Naive thymus-derived CD4-positive, alpha-beta T cell (primary cell): ENCODE measurements at places on chromosomes 6 and 20.

DNA sequence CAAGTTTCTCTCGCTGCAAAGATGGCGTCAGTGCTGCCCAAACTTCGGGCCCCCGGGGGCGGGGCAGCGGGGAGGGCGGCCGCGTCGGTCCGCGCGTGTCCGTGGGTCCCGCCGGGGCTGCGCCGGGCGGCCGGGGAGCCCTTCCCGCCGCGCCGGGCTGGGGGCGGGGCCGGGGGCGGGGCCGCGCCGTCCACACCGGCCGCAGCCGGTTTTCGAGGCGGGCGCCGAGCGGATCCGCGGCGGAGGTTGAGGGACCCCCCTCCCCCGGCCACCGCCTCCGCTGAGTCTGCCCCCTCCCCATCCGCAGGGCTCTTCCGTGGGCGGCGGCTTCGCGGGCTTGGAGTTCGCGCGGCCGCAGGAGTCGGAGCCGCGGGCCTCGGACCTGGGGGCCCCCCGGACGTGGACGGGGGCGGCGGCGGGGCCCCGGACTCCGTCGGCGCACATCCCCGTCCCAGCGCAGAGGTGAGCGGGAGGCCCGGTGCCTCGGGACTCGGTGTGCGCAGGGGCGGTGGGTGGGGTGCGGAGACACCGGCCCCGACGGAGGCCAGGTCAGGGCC, 572 bp downstream of the SLC2A4RG start:
- H3K36me3 ChIP-seq, result no peaks in the 10 kb centered on the region
- DNase-seq, result peak; percentile 58
- H3K4me3 ChIP-seq, result peak overlapping the region; percentile 69
- H3K4me1 ChIP-seq, result peaks cover 29% of the 10 kb centered on the region
- peak overlapping the region; percentile 71 for H3K27ac ChIP-seq

GRCh38 chr20:25984933-25985332, 288.3 kb upstream of the ZNF337 start:
- H3K36me3 ChIP-seq, result no peaks in the 10 kb centered on the region
- DNase-seq, result peak; percentile 14
- no peaks in the 10 kb centered on the region for H3K4me1 ChIP-seq
- H3K4me3 ChIP-seq, result no peak overlapping the region

GRCh38 chr6:48197941-48198340, 86.9 kb upstream of the PTCHD4 start:
- H3K27me3 ChIP-seq, result no peaks in the 10 kb centered on the region
- H3K36me3 ChIP-seq, result no peaks in the 10 kb centered on the region
- no peaks in the 10 kb centered on the region for H3K4me1 ChIP-seq
- DNase-seq, result no peak
- H3K27ac ChIP-seq, result no peak overlapping the region
- no peak overlapping the region for H3K4me3 ChIP-seq

GRCh38 chr6:42539135-42539534, 24.7 kb upstream of the UBR2 start:
- H3K36me3 ChIP-seq, result no peaks in the 10 kb centered on the region
- no peaks in the 10 kb centered on the region for H3K4me1 ChIP-seq
- no peak for DNase-seq
- no peaks in the 10 kb centered on the region for H3K27me3 ChIP-seq
- no peak overlapping the region for H3K4me3 ChIP-seq
- H3K27ac ChIP-seq, result no peak overlapping the region

DNA sequence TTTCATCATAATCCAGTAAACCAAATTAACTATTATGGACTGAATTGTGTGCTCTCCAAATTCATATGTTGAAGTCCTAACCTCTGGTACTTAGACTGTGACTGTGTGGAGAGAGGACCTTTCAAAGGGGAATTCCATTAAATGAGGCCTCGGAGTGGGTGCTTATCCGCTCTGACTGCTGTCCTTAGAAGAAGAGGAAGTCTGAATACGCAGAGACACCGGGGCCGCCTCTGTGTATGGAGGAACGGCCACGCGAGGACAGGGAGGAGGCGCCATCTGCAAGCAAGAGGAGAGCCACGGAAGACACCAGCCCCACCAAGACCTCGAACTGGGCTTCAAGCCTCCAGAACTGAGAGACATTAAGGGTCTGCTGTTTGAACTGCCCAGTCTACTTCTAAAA, 35.6 kb upstream of the RPS6KA2 start:
- no peaks in the 10 kb centered on the region for H3K27me3 ChIP-seq
- H3K4me3 ChIP-seq, result no peak overlapping the region
- H3K36me3 ChIP-seq, result no peaks in the 10 kb centered on the region
- no peaks in the 10 kb centered on the region for H3K4me1 ChIP-seq
- DNase-seq, result no peak

- H3K4me1 ChIP-seq, result no peaks in the 10 kb centered on the region
- H3K27me3 ChIP-seq, result no peaks in the 10 kb centered on the region
- H3K4me3 ChIP-seq, result no peak overlapping the region
Observed at GRCh38 chr6:66190858-66191257, 483.8 kb upstream of the EYS start.

DNA sequence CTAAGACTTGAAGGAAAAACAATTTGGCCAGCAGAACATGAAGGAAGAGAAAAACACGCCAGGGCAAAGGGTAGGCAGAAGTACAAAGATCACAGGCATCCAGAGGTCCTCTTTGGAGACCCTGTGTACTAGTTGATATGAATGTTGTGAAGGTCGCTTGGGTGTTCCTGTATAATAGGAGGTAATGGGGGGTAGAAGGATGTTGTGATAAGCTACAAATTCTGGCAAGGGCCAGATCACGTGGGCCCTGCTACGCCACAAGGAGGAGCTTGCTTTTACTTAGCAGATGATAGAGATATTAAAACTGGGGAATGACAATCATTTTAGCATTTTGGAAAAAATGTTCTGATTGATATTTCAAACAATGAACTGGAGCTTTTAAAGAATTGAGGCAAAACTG, 878 bp upstream of the HLA-DMA start:
- no peak for DNase-seq
- no peaks in the 10 kb centered on the region for H3K27me3 ChIP-seq
- H3K4me3 ChIP-seq, result no peak overlapping the region
- H3K27ac ChIP-seq, result no peak overlapping the region
- H3K36me3 ChIP-seq, result no peaks in the 10 kb centered on the region

DNA sequence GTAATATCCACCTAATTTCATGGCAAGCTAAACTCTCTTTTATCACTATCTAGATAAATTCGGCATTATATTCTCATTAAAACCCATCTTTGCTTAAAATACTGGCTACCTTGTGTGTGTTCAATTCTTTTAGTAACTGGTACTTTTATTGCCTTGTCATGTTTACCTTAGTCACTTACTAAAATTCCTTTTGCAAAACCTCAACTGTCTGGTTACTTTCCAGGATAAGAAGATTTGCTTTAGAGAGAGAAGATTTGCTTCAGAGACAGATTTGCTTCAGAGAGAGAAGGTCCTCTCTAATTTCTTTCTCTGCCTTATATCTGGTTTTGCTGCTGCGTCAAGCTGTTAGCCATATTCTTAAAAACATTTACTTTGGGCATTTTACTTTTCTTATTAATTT, 151.5 kb upstream of the MLIP start:
- H3K27ac ChIP-seq, result no peak overlapping the region
- H3K4me1 ChIP-seq, result no peaks in the 10 kb centered on the region
- no peak for DNase-seq
- no peak overlapping the region for H3K4me3 ChIP-seq
- no peaks in the 10 kb centered on the region for H3K36me3 ChIP-seq
- no peaks in the 10 kb centered on the region for H3K27me3 ChIP-seq

DNA sequence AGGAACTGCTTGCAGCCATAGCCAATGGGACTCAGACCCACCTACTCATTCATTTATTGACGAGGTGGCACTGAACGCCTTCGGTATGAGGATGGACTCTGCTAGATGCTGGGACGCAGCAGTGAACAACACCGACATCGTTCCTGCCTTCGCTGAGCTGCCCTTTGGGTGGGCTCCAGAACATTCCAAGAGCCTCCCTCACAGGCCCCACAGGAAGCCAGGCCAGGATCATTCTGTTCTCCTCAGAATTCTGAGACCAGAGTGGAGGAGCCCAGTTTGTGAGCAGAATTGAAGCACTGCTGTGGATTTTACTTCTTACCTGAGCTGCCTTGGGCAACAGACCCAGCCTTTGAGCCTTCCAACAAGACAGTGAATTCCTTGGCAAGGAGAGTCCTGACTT, 82.1 kb downstream of the KCNB1 start:
- H3K4me3 ChIP-seq, result no peak overlapping the region
- H3K4me1 ChIP-seq, result no peaks in the 10 kb centered on the region
- DNase-seq, result no peak
- H3K36me3 ChIP-seq, result no peaks in the 10 kb centered on the region

- H3K27ac ChIP-seq, result no peak overlapping the region
- H3K4me3 ChIP-seq, result no peak overlapping the region
- no peaks in the 10 kb centered on the region for H3K36me3 ChIP-seq
- no peak for DNase-seq
Observed at GRCh38 chr20:55160996-55161395, 685.6 kb downstream of the DOK5 start.

- no peaks in the 10 kb centered on the region for H3K4me1 ChIP-seq
- DNase-seq, result no peak
- no peaks in the 10 kb centered on the region for H3K36me3 ChIP-seq
Observed at GRCh38 chr20:44264287-44264686, 17.2 kb downstream of the GDAP1L1 start.

- H3K27me3 ChIP-seq, result no peaks in the 10 kb centered on the region
- DNase-seq, result no peak
- no peak overlapping the region for H3K27ac ChIP-seq
- no peak overlapping the region for H3K4me3 ChIP-seq
- H3K4me1 ChIP-seq, result peaks cover 9% of the 10 kb centered on the region
Observed at GRCh38 chr20:32845786-32846185, 12.9 kb upstream of the EFCAB8 start.

GRCh38 chr20:49749625-49750024, 35.9 kb upstream of the B4GALT5 start:
- H3K27ac ChIP-seq, result no peak overlapping the region
- H3K4me3 ChIP-seq, result no peak overlapping the region

- H3K27ac ChIP-seq, result no peak overlapping the region
- H3K4me1 ChIP-seq, result no peaks in the 10 kb centered on the region
- no peaks in the 10 kb centered on the region for H3K27me3 ChIP-seq
- H3K4me3 ChIP-seq, result no peak overlapping the region
Observed at GRCh38 chr6:130107710-130108109, 89.3 kb downstream of the L3MBTL3 start.

- no peak overlapping the region for H3K4me3 ChIP-seq
- no peak overlapping the region for H3K27ac ChIP-seq
- no peak for DNase-seq
- no peaks in the 10 kb centered on the region for H3K36me3 ChIP-seq
Observed at GRCh38 chr6:3376893-3377535, 79.8 kb downstream of the SLC22A23 start.

- H3K4me3 ChIP-seq, result no peak overlapping the region
- no peaks in the 10 kb centered on the region for H3K27me3 ChIP-seq
Observed at GRCh38 chr20:23092861-23093495, 6.9 kb upstream of the CD93 start.

- no peaks in the 10 kb centered on the region for H3K27me3 ChIP-seq
- no peak overlapping the region for H3K4me3 ChIP-seq
- DNase-seq, result no peak
- peaks cover 44% of the 10 kb centered on the region for H3K36me3 ChIP-seq
- H3K27ac ChIP-seq, result no peak overlapping the region
Observed at GRCh38 chr20:58984691-58985090, 3.6 kb downstream of the NELFCD start.

DNA sequence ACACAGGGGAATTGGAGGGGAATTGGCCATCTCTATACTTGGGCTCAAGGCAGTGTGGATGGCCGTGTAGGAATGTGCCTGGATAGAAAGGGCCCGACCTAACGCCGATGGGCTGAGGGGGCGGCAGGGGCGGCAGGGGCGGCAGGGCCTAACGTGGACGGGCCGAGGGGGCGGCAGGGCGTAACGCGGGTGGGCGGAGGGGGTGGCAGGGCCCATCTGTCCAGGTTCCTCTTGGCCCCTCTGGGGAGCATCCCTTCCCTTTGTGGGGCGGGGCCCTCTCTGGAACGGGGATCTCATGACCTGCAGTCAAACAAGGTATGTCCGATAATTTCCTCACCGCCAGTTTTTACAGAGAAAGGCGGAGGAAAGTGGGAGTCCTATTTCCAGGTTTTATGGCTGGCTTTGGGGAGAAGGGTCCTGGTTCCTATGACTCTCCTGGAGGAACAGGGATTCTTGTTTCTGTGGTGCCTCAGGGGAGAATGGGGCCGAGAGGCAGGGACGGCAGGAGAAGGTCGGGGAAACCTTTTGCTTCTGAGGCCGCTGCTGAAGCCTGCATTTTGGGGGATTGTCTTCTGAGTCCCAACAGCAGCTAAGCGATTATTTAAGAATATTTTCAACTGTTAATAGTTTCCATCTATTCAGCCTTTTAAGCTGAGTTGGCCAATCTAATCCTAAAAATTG, 100.8 kb upstream of the FRMD1 start:
- no peak overlapping the region for H3K4me3 ChIP-seq
- H3K27ac ChIP-seq, result no peak overlapping the region
- no peaks in the 10 kb centered on the region for H3K27me3 ChIP-seq
- no peaks in the 10 kb centered on the region for H3K4me1 ChIP-seq
- no peak for DNase-seq
- no peaks in the 10 kb centered on the region for H3K36me3 ChIP-seq

- no peaks in the 10 kb centered on the region for H3K36me3 ChIP-seq
- H3K27ac ChIP-seq, result no peak overlapping the region
- H3K27me3 ChIP-seq, result no peaks in the 10 kb centered on the region
- no peak overlapping the region for H3K4me3 ChIP-seq
- H3K4me1 ChIP-seq, result no peaks in the 10 kb centered on the region
Observed at GRCh38 chr6:138485005-138485545, 14.2 kb downstream of the NHSL1 start.

DNA sequence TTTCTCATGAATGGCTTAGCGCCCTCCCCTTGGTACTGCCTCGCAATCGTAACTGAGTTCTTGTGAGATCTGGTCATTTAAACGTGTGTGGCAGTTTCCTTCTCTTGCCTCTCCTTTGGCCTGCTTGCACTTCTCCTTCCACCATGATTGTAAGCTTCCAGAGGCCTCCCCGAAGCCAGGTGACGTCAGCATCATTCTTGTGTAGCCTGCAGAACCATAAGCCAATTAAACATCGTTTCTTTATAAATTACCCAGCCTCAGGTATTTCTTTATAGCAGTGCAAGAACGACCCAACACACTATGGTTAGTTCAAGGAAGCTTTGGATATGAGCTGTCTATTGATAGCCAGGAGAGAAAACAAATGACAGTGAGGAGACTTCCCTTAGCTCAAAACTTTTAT, 29.5 kb upstream of the ADTRP start:
- peaks cover 6% of the 10 kb centered on the region for H3K4me1 ChIP-seq
- no peak for DNase-seq
- no peaks in the 10 kb centered on the region for H3K36me3 ChIP-seq
- H3K4me3 ChIP-seq, result no peak overlapping the region

DNA sequence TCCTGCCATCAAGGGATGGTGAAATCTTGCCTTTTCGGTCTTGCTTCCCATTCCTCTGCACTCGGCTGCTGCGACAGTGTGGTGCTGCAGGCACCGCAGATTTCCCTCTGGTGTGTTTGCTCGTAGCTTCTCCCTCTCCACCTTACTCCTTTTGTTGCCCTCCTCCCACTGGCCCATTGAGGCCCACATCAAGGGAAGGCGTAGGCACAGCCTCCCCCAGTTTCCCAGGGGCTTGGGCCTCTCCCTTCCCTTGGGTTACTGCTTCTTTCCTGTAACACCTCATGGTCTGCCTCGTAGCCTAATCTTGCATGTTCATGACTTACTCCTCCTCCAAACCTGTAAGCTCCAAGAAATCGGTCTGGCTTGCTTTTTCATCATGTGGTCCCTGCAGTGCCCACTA, 9.9 kb downstream of the E2F3 start:
- no peak for DNase-seq
- no peak overlapping the region for H3K4me3 ChIP-seq
- H3K36me3 ChIP-seq, result no peaks in the 10 kb centered on the region
- no peaks in the 10 kb centered on the region for H3K27me3 ChIP-seq
- no peak overlapping the region for H3K27ac ChIP-seq
- H3K4me1 ChIP-seq, result peaks cover 13% of the 10 kb centered on the region

GRCh38 chr6:128642132-128642531, 121.7 kb upstream of the PTPRK start:
- H3K36me3 ChIP-seq, result no peaks in the 10 kb centered on the region
- DNase-seq, result no peak
- no peaks in the 10 kb centered on the region for H3K27me3 ChIP-seq
- no peak overlapping the region for H3K27ac ChIP-seq
- no peak overlapping the region for H3K4me3 ChIP-seq
- H3K4me1 ChIP-seq, result no peaks in the 10 kb centered on the region
